Testis (tissue), 5 donors: ENCODE measurements at places on chromosomes 12 and 14. TPM values are rescaled to one million over a fixed set of nuclear protein-coding genes. Genes with fewer than 3 reads are reported as not detected.

DNA sequence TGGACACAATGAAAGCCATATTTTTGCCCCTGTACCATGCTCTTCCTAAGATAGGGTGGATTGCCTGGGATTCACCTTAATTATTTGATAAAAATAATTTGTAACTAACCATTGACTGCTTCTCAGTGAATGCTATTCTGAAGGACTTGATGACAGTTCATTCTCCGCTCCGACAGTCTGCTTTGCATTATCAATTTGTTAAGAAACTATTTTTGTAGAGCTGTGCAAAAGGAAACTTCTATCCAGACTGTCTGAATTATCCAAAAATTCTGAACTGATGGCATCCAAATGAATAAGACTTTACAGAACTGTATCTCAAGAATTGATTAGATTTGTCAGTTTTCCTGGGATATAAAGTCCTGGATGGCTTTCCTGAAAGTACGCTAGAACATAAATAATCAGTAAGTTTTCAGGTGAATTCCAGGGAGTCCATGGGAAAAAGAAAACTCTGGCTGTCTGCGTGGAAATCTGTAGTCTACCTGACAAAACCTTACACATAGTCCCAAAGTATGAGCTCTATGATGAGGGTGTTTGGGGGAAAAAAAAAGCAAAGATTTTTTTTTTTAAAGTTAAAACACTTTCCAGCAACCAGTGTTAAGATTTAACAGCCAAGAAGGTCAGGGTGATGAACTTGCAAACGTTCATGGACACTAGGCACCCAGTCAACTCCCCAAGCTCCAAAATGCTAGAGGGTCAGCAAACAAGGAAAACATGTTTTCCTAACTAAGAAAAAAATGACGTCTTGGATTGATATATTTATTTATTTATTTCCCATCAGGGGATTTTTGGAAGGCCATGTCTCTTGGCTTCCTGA is 291.1 kb upstream of the TBX3 start:
- no peak overlapping the region for H3K4me3 ChIP-seq
- H3K4me1 ChIP-seq = no peaks in the 10 kb centered on the region
- no peak for DNase-seq

GRCh38 chr12:13307143-13307816 is 110.8 kb downstream of the EMP1 start:
- no peak overlapping the region for H3K4me3 ChIP-seq
- no peaks in the 10 kb centered on the region for H3K4me1 ChIP-seq
- no peaks in the 10 kb centered on the region for H3K27me3 ChIP-seq
- no peak overlapping the region for H3K27ac ChIP-seq
- no peaks in the 10 kb centered on the region for H3K36me3 ChIP-seq

GRCh38 chr12:2479851-2480535 is 314.8 kb upstream of the FKBP4 start:
- no peak overlapping the region for H3K4me3 ChIP-seq
- H3K27me3 ChIP-seq = no peaks in the 10 kb centered on the region
- DNase-seq = no peak
- no peaks in the 10 kb centered on the region for H3K4me1 ChIP-seq
- no peak overlapping the region for H3K27ac ChIP-seq

- H3K27me3 ChIP-seq = no peaks in the 10 kb centered on the region
- no peaks in the 10 kb centered on the region for H3K36me3 ChIP-seq
- H3K4me1 ChIP-seq = peaks cover 4% of the 10 kb centered on the region
- H3K27ac ChIP-seq = no peak overlapping the region
- DNase-seq = peak; percentile 45
Measured at GRCh38 chr12:52395761-52396434, 10.2 kb downstream of the KRT82 start.

DNA sequence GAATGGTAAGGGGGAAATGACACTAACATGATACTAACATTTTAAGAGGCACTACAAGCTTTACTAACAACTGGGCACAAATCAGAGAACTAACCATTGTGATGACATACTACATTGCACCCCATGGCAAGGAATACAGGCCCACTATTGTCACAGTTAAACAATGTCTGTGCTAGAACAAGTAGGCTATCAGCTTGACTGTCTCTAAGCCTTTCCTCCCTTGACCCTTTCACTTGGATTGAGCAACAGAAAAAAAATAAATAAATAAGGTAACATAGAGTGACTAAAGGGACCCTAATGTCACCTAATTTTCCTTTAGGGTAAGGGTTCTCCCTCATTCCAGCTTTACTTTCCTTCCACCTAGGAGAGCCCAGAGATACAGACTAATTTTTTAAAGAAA is 4.4 kb downstream of the SLC38A2 start:
- no peaks in the 10 kb centered on the region for H3K36me3 ChIP-seq
- no peak for DNase-seq
- peak overlapping the region; percentile 88 for H3K4me3 ChIP-seq
- no peaks in the 10 kb centered on the region for H3K27me3 ChIP-seq

DNA sequence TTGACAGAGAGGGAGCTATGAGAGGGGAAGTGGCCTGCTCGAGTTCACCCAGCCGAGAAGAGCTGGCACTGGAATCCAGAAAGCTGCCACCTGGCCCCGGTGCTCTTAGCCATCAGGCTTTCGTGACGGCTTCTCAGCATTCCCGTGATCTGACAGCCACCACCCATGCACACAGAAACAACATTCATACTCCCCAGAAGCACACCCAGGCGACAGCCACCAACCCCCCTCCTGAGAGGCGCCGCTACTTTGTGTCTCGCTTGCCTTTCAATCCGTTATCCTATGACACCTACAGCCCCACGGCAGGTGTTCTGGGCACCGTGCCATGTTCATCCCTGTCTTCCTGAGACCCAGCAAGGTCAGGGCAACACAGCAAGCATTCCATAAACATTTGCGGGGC is 31.4 kb downstream of the PSMC1 start:
- no peak overlapping the region for H3K4me3 ChIP-seq
- H3K36me3 ChIP-seq = no peaks in the 10 kb centered on the region
- DNase-seq = peak; percentile 48
- peaks cover 15% of the 10 kb centered on the region for H3K4me1 ChIP-seq

DNA sequence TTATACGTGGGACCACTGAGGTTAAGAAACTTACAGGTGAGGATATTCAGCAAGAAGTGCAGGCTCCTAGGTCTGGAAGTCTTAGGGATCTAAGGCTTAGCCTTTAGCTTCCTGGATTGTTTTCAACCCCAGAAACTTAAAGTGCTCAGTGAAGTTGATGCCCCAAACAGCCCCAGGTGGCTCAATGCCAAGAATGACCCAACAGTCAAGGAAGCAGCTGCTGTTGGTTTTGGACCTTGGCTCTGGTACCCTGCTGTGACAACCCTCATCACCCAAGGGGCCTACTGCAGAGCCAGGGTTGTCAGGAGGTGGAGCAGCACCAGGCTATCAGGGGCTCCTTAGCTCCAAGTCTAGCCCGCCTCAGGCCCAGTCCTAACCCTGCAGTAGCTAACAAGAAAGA is 36.8 kb downstream of the VDR start:
- no peak overlapping the region for H3K4me3 ChIP-seq
- no peak overlapping the region for H3K27ac ChIP-seq
- no peaks in the 10 kb centered on the region for H3K36me3 ChIP-seq
- no peaks in the 10 kb centered on the region for H3K27me3 ChIP-seq

DNA sequence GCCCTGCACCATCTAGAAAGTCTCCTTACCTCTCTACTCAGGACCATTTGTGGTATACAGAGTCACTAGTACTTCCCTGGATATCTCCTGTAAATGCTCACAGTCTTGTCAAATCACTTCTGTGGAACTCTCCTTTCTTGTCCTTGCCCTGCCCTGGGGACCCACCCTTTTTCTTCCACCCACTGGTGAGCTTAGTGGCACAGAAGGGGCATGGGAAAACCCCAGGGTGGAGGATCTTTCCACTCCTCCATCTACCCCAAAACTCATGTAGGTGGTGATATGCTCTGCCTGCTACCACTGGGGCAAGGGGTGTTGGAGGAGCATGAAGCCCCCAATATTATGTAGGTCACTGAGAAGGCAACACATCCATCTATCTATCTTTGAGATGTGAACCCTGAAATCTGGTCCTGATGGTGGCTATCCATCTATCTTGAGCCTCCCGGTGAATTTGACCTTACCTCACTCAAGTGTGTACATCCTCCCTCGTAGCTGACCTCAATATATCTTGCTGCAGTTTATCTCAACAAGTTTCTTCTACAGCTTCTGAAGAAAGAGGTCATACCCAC is 943 bp downstream of the TESPA1 start:
- H3K4me3 ChIP-seq = no peak overlapping the region
- H3K36me3 ChIP-seq = no peaks in the 10 kb centered on the region
- peaks cover 5% of the 10 kb centered on the region for H3K4me1 ChIP-seq
- DNase-seq = no peak
- H3K27ac ChIP-seq = no peak overlapping the region

DNA sequence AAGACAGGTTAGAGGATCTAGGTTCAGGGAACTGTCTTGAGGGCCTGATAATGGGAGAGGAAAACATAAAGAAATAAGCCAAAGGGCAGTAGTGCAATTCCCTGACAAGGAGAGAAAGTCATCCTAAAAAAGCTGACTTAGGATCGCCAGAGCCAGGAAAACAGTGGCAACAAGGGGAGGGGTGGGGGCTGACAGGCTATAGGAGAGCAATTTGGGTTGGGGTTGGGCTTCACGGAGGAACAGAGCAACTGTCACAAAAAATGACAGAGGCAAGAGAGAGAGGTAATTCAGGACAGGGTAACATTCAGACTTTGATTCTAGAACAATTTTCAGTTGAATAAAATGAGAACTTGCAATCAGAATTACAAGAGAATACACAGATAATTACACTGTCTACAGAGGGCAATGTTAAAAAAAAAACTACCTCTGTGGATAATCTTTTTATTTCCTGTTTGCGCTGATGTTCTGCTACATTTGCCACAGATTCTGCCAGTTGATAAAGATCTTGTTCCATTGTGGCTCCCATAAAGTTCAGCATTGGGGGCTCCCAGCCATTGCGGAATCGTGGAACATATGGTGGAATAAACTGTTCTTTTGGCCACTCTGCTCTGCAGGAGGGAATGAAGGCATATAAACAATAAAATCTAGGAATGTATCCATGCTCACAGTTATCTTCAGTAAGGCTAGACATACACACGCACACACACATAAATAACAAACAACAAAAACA is 138.6 kb downstream of the EPS8 start:
- H3K36me3 ChIP-seq = no peaks in the 10 kb centered on the region
- no peaks in the 10 kb centered on the region for H3K4me1 ChIP-seq
- H3K27me3 ChIP-seq = no peaks in the 10 kb centered on the region
- no peak overlapping the region for H3K4me3 ChIP-seq
- no peak for DNase-seq
- H3K27ac ChIP-seq = no peak overlapping the region

- H3K36me3 ChIP-seq = no peaks in the 10 kb centered on the region
- peaks cover 21% of the 10 kb centered on the region for H3K4me1 ChIP-seq
- peak overlapping the region; percentile 66 for H3K4me3 ChIP-seq
- no peaks in the 10 kb centered on the region for H3K27me3 ChIP-seq
- DNase-seq = no peak
Measured at GRCh38 chr14:75428230-75429104, 645 bp downstream of the JDP2 start.

- no peak overlapping the region for H3K27ac ChIP-seq
- H3K36me3 ChIP-seq = no peaks in the 10 kb centered on the region
- no peak overlapping the region for H3K4me3 ChIP-seq
- no peak for DNase-seq
Measured at GRCh38 chr12:123910761-123911193, 61.9 kb downstream of the CCDC92 start.

Gene TSPAN19
- total RNA-seq = 1.8 TPM

Gene TAS2R8
- total RNA-seq = not detected

Gene MYF6
- not detected for total RNA-seq

Gene TC2N
- 19.6 TPM for total RNA-seq

Gene PLBD1
- total RNA-seq = 9.3 TPM

Gene CACNA1C
- 36.8 TPM for total RNA-seq
